ENCODE measurements at places on chromosomes 3 and 15.

DNA sequence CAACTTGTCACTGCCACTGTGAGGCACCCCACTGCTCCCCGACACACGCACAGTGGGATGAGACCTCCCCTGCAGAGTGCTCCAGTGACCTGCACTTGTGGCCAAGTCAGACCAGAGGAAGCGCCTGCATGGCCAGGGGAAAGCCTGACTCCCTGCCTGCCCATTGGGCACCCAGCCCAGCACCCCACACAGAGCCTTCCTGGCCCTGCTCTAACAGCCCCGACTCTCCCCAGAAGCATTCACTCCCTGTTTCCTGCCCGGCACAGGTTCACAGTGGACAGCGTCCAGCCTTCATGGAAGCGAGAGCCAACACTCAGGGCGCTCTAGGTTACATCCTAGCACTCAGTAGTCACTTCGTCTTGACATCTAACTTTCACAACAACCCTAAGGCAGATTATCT lies 27.8 kb downstream of the RBPMS2 start:
- DNase-seq = peak; percentile 57

DNA sequence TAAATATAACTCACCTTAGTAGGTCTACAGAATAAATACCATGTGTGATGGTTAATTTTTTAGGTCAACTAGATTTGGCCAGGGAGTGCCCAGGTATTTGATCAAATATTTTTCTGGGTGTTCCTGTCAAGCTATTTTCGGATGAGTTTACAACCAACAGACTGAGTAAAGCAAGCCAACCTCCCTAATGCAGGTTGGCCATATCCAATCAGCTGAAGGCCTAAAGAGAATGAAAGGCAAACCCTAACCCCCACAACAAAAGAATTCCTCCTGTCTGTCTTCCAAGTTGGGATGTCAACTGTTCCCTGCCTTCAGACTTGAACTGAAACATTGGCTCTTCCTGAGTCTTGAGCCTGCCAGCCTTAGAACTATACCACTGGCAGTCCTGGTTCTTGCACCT lies 28.6 kb downstream of the TASOR start:
- no peak for DNase-seq

GRCh38 chr3:97816811-97817210 lies 5.0 kb upstream of the CRYBG3 start:
- DNase-seq = no peak

DNA sequence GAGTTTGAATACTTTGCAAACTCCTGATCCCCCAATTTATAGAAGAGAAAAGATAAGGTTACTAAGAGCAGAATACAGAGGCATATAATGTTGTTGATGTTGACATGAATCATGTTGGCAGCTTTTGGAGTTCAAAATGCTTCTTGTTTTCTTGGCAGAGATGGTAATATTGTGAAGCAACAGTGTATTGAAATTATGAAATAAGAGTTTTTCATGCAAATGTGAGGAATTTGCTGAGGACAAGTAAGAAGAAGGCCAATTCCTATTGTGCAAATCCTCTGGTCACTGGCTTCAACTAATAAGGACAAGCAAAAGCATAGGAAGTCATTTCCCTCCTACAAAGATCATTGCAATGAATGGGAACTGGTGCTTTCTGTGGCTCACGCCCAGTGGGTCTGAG lies 126.9 kb upstream of the CHL1 start:
- no peak for DNase-seq

DNA sequence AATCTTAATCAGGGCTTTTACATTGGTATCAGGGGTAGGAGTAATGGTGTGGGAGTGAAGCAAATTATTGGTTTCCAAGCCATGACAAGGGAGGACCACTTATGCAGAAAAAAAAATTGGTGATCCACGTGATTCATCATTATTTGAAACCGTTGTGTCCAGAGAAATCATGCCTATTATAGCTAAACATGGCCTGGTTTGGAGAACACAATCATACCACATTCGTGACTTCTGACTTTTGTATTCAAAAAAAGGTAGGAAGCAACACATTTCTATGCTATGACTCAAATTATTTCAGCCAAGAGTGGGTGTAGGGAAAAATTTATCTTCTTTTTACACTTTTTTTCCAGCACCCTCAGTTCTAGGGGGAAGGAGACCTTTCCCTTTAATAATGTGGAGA lies 924.3 kb upstream of the GBE1 start:
- peak; percentile 52 for DNase-seq

DNA sequence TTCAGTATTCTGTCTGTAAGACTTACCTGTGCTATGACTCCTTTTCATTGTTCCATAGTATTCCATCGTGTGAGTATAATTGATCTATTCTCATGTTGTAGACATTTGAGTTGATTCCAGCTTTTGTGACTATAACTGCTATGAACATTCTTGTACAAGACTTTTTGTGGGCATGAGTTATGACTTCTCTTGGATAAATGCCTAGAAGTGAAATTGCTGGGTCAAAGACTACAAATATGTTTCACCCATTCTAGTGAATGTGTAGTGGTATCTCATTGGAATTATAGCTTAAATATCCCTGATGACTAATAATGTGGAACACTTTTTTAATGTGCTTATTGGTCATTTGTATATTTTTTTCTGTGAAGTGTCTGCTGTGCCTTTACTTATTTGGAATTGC lies 27.6 kb upstream of the NPHP3 start:
- DNase-seq = peak; percentile 49

GRCh38 chr3:114155370-114155821 lies 23.5 kb downstream of the DRD3 start:
- DNase-seq = peak; percentile 41

DNA sequence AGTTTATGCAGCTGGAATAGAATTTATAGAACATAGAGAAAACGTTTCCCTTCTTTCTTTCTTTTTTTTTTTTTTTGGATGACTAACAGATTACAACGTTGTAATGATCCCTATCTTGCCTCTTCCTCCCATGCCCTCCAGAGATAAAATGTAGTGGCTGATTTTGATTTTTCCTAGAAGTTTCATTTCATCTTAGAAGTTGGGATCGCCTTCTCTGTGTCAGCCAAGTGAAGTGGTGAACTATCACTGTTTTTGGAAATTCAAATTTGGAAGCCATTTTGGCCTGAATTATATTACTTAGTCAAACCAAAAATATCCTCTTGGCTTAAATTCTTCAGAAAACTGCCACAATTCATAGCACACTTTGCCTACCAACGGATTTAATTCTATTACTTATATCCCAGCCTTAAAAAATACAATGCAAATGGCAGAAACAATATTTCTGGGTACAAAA lies 1025.5 kb upstream of the NR2F2 start:
- DNase-seq = no peak

DNA sequence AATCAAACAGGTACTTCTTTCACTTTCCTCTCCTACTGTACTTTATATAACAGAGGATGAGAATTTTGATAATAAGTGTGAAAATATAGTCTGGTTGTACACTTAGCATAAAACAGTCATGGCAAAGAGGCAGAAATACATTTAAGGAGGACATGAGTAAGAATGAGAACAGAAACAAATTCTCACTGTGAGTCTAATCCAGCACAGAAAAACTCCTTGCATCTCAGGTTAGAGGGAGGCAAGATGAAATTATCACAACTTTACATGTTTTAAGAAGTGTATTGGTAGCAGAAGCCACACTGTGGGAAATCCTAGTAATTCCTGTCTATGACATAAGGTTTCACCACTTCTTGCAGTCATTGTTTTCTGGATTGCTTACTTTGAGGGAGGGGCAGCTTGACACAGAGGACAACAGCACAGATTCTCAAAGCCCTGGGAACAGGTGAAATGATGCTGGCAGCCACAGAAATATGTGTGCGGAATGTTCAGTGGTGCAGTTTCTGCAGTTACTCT lies 733.6 kb upstream of the GBE1 start:
- DNase-seq = no peak

GRCh38 chr3:44960387-44961026 lies 15.5 kb downstream of the ZDHHC3 start:
- DNase-seq = no peak

- no peak for DNase-seq
Observed at GRCh38 chr3:72265256-72266015, 480.5 kb upstream of the PROK2 start.

DNA sequence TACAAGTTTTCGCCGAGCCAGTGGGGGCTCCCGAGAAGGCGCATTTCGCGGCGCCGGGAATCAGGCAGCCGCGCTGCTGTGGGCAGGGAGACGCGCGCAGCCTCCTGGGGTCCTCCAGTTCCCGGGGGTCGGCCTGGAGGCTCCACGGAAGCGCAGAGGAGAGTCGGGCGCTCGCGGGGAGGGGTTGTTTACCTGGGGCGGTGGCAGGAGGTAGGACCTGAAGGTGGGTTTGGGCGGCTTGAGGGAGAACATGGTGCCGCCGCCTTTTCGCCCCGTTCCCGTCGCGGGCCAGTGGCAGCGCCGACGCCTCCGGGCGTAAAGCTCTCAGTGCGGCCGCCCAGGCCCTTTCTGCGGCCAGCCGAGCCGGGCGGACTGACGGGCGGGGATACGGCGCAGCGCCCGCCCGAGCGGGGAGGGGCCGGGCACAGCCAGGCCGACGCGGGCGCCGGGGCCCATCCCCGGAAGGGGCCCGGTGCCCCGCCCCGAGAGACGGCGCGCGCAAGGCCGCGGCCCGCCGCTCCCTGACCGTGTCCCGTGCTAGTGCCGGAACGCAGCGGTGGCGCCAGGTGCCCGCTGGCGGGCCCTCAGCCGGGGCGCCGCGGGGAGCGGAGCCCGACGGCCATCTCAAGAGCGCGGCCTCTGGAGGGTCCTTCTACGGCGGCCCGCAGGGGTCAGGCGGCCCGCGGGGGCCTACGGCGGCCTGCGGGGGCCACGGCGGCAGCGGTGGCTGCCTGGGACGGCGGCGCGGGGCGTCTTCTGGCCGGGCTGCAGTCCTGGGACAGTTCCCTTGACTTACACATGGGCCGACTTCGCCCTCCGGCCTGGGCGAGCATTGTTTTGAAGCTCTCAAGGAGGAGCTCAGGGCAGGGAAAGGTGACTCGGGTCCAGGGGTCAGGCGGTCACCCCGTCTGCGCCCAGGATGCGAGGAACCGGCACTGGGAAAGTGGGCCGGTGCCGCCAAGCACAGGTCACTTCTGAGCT lies at the start of gene MTMR10:
MTMR10 (minus strand) TSS at position 374 of the 981 bp plus-strand sequence; CDS start at position 252, 122 bp downstream.
- DNase-seq = peak; percentile 73

GRCh38 chr3:176697284-176697889 lies 499.9 kb downstream of the TBL1XR1 start:
- no peak for DNase-seq

DNA sequence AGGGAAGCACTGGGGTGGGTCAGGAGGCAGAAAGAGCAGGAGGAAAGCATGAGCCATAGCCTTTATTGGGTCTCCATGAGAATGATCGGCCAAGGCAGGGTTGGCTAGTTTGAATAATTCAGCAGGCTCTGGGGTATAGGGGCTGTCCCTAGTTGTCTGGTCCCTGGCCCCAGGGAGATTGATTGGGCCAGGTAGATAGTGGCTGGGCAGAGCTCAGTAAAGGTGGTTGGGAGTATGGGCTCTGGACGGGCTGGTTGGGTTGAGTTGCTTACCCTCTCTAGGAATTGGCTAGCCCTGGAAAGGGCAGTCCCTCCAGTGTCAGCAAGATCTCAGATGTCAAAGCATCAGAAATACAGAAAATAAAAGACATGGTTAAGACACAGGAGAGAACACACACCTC lies 148.1 kb downstream of the SHQ1 start:
- no peak for DNase-seq

DNA sequence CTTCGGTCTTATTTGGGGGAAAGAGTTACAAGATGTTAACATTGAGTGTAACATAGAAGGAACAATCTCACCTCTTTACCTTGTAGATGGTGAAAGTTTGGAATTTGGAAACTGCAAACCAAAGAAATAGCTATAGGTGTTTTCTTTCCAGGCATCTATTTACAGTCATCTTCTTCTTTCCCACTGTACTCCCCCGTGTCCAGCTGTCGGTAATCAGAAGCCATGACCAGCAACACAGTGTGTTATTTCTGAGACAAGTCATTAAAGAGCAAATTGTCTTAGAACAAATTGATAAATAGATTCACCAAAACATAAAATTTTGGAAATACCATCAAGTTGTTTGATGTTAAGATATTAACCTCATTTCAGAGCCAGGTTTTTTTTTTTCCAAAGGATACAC lies 590.5 kb upstream of the NAALADL2 start:
- DNase-seq = no peak

- no peak for DNase-seq
Observed at GRCh38 chr3:42516443-42516842, 14.0 kb downstream of the VIPR1 start.

DNA sequence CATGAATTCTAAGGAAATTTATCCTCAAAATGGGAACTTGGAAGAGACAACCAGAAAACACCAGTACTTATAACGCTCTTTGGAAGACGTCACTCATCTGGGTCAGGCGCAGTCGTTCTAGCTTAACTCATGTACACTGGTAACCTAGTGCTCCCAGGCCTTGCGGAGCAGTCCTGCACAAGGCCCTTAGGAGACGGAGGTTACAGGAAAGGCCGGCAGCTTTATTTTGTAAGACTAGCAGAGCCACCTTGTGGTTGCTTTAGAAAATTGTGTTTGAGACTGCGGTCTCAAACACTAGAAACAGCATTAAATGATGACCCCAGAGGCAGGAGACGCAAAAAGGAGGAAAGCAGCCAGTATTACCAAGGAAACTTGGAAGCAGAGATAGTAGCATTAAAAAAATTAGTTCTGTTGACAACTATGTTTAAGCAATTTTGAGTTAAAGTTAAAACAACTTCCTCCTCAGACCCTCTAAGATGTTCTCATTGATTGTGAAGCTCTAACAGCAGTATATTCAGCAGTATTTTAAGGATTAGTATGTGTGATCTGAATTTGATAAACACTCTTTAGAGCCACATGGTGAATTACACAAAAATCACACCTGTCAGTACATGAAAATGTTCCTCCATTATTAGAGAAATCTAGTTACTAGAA lies 141.9 kb upstream of the C2CD4B start:
- peak; percentile 65 for DNase-seq

DNA sequence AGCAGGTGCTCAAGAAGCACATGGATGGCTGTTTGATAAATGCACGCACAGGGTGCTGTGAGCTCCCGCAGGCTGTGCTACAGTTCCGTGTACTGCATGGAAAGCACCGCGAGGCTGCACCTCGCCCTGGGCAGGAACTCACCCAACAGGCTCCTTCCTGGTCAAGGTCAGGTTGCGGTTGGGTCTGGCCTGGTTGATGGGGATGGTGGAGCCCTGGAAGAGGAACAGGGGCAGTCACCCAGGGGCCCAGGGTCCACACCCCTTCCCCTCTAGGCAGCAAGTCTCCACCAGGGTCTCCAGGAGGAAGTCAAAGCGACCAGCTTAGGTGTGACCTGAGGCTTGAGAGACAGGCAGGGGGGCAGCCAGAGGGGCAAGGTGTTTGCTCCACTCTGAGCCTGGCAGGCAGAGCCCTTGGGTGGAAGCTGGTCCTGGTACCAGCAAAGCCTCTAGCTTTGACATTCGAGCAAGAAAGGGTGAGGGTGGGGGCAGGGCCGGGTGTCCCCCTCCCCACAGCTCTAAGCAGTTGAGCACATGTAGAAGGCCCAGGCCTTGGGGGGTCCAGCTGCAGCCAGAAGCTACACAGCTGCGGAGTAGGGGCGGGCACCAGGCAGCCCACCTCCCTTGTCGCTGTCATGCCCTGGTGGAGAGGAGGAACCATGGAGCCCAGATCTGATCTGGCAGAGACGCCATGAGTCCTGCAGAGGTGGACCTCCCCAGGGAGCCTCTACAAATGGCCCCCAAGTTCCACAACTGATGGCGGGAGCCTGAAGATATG lies 46.3 kb upstream of the SLC41A3 start:
- no peak for DNase-seq

- no peak for DNase-seq
Observed at GRCh38 chr3:46676601-46677410, 16.7 kb downstream of the ALS2CL start.

GRCh38 chr3:184563941-184564684 lies 2.5 kb downstream of the EPHB3 start:
- DNase-seq = no peak

- no peak for DNase-seq
Observed at GRCh38 chr3:161203485-161204098, 17.5 kb upstream of the NMD3 start.

All from M059J (cell line).